Peyer's patch (tissue), 4 donors: ENCODE measurements at places on chromosomes 2 and 18. TPM values are rescaled to one million over a fixed set of nuclear protein-coding genes. Genes with fewer than 3 reads are reported as not detected.

DNA sequence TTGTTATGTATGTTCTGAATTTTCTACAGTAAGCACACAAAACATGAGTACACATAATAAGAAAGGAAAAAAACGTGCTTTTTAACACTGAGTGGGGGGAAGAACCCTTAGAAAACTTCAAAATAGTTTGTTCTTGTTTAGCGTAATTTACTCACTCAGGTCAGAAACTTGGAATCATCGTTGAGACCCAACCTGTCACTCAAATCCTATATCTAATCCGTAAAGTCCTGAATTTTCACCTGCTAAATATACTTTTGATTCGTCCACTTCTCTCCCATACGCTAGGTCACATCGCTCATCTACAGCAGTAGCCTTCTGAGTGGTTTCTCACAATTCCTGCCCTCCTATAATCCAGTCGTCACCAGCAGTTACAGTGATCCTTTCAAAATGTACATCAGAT is 767 bp downstream of the TPRKB start:
- no peak for DNase-seq

DNA sequence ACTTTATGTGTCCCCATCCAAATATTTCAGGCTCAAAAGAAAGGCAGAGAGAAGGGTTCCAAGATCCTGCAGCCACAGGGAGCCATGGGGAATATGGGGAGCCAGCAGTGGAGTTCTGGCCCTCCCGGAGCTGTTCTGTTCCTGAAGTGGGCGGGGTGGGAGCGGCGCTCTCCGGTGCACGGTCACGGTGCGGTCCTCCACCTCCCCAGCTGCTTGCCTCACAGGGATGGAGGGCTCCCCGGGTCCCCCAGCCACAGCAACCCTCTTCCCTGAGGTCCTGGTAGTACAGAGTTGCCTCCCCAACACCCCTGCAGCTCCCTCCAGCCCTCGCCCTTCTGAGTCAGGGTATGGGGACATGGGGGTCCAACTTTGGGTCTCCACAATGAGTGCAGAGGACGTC is 26.2 kb upstream of the SNED1 start:
- DNase-seq: no peak

- no peak for DNase-seq
Observed at GRCh38 chr2:128982670-128983069, 664.0 kb upstream of the HS6ST1 start.

GRCh38 chr2:115083711-115084110 is 641.3 kb downstream of the DPP10 start:
- no peak for DNase-seq

CNTNAP5 gene
- total RNA-seq: not detected

DNA sequence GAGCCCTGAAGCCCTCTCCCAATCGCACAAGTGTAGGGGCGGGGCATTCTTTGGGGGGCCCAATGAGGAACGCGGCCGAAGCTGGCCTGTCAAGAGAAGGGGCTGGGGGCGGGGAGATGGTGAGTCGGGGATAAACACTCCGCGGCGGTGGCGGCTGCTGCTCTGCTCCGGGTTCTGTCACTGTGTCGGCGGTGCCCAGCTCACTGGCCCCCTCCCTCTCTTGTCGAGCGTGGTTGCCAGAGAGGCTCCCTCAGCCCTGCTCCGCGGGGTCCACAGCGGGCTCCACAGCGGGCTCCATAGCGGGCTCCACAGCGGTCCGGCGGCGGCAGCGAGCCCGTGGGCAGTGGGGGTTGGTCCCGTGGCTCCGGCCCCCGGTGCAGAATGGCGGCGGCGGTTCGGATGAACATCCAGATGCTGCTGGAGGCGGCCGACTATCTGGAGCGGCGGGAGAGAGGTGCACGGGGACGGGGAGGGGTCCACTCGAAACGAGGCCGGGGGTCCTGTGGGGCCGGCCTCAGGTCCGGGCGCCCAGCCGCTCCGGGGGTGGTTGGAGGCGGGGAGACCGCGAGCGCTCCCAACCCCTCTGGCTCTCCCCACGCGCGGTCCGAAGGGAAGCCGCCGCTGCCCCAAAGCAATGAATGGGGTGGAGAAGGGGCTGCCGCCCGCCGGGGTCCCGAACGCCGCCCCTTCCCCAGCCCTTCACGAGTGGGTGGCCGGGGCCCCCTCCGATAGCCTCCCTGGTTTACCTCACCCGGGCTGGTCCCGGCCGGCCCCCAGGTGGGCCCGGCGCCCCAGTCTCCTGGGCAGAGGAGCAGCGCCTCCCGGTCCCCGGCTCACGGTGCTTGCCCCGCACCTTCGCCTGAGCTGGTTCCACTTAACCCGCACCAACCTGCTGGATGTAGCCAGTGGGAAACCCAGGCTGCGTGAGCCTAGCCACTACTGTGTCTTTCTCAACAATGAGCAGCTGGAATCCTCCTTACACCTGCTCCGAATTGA is at the start of gene MXD1:
MXD1 (plus strand) TSS at position 160 of the 996 bp plus-strand sequence; CDS start at position 382, 222 bp downstream.
- peak; percentile 100 for DNase-seq

GCG gene
- total RNA-seq: 36.9 TPM
